Calu3 (cell line): ENCODE measurements at places on chromosomes 5 and 9.

DNA sequence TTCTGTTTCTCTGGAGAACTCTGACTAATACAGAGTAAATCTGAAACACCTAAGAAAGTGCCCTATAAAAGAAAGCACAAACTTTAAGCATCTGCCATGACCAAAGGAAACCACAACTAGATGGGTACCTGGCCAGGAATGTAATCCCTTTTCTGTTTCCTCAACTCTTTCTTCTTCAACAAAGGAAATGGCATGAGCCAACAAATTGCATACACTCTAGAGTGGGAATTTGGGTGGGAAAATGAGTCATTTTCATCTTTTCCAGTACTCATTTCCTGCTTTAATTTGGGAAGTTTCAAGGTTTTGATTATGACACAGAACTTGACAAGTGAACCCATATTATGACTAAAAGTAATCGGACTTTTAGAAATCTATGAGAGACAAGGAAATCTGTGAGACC lies 349.2 kb upstream of the RORB start:
- DNase-seq, result no peak

DNA sequence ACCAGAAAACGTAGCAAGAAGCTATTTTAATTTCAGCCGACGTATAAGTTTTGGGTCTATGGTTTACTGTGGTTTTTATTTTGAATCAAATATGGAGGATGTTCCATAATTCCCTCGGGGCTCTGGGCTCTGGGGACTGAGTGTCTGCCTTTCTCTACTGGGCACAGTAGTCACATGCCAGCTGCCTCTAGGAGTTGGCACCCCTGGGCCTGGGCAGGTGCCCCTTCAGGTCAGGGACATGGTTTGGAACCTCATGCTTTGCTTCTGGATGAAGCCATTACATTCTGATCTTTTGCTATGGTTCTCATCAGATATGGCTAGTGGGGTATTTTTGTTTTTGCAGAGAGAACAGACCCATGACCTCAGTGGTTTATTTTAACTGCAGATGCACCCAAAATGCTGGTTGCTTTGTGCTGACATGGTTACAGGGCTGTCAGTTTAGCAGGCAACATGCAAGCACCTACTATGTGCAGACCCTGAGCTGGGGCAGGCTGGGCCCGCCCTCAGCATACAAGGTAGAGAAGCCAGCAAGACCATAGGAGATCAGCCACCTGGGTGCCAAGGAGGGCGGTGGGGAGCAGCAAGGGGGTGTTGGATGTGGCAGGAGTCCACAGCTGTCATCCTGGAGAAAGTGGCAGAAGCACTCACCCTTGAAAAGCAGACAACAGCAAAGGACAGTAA lies 54.5 kb upstream of the PSD2 start:
- no peak for DNase-seq

DNA sequence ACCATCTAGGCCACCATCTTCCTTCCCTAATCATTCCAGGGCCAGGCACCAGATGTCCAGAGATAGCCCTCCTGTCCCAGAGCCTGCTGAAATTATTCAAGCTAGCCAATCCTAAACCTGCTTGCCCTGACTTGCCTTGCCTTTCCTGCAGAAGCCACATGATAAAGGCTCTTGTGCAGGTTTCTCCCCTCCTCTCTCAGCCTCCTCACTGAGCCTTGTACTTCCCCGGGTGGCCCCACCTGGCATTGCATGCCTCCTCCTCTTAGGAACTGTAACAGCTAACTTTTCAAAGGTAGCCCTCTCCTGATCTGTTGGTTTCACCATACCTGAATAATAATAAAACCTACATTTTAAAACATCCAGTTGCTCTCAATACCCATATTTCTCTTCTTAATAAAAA lies 42.6 kb downstream of the DIRAS2 start:
- DNase-seq, result no peak

DNA sequence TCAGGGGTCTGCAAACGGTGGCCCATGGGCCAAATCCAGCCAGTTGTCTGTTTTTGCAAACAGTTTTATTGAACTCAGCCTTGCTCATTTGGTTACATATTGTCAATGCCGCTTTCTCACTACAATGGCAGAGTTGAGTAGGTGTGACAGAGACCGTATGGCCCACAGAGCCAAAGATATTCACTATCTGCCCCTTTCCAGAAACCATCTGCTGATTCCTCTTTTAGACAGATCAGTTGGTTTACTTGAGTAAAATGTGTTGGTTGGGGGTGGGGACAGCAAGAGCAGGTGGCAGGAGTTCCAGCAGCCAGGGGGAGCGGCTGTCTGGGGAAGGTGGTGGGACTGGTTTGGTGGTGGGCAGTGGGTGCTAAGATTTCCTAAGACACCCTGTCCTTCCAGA lies 54.8 kb downstream of the COL27A1 start:
- DNase-seq, result no peak

GRCh38 chr5:132378580-132378979 lies 9.1 kb downstream of the SLC22A5 start:
- DNase-seq, result no peak
